ENCODE measurements at places on chromosomes 13 and 19.

DNA sequence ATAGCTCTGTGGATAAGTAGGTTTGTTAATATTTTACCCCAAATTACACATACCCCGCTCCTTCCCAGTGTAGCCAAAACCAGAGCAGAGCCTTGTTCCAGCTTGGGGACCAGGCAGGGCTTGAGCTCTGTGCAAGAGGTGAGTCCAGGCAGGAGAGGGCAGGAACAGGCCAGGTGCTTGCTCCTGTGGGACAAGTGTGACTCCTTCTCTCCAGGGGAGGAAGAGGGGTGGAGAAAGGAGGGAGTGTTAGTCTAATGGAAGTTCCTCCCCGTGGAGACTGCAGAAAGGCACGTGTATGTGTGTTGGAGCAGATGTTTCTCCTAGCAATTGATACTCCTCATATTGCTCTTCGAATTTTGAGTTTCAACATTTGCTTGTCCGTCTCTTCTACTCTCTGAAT, 201.0 kb downstream of the FGF9 start:
- DNase-seq, result no peak

DNA sequence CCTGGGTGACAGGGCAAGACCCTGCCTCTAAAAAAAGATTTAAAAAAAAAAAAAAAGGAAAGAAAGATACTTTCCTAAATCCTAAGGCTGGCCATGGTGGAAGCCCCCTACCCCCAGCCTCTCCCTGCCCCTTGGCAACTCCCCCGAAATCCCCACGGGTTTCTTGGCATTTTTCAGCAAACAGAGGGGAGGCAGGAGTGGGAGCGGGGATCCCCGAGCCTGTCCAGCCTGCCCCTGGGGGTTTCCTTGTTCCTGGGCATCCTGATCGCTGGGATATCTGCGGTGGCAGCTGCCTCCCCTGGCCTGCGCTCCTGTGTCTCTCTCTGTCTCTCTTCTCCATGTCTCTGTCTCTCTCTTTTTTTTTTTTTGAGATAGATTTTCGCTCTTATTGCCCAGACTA, 3.4 kb upstream of the EBI3 start:
- DNase-seq, result no peak

- no peak for DNase-seq
These were observed 3.7 kb downstream of the PSG9 start for GRCh38 chr19:43265664-43266025.

DNA sequence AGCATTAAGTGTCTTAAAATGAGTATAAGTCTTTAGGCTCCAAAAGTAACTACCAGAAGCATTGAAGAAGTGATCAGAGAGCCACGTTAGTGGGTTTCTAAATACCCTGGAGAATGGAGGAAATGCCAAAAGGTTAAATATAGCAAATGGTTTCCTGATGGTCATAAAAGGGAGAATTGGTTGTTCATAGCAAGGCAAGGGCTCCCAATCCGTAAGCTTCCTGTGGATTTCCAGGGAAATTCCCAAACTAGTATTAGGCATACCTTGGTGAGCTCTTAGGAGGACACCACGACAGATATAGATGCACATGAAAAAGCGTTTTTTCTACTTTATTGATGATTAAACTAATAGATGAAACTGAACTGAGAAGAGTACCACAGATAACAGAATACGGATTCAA, 410.9 kb downstream of the FOXO1 start:
- no peak for DNase-seq
